ENCODE measurements at places on chromosomes 1 and 21. TPM values are rescaled to one million over a fixed set of nuclear protein-coding genes. Genes with fewer than 3 reads are reported as not detected.

Gene DHRS3
- 15.2 TPM for total RNA-seq

Gene HMCN1
- 0.81 TPM for total RNA-seq

Gene GDAP2
- 27.9 TPM for total RNA-seq

Gene KCNAB2
- total RNA-seq, result 244 TPM

Gene LY9
- 105 TPM for total RNA-seq

Gene CHIT1
- total RNA-seq, result 0.17 TPM

GRCh38 chr21:37686991-37687810 lies 229.1 kb downstream of the KCNJ6 start:
- DNase-seq, result no peak

- DNase-seq, result no peak
These were observed 4.8 kb downstream of the GNG4 start for GRCh38 chr1:235644693-235645305.

DNA sequence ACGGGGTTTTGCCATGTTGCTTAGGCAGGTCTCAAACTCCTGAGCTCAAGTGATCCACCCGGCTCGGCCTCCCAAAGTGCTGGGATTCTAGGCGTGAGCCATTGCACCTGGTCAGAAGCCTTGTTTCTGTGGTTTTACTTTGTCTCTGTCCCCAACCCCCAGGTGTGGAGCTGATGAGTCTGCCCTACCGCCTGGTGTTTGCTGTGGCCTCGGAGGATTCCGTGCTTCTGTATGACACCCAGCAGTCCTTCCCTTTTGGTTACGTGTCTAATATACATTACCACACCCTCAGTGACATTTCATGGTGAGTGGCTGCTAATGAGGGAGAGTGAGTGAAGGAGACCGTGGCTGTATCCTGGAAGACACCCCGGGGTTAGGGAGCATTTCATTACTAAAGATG lies 26.1 kb downstream of the CHAF1B start:
- no peak for DNase-seq

DNA sequence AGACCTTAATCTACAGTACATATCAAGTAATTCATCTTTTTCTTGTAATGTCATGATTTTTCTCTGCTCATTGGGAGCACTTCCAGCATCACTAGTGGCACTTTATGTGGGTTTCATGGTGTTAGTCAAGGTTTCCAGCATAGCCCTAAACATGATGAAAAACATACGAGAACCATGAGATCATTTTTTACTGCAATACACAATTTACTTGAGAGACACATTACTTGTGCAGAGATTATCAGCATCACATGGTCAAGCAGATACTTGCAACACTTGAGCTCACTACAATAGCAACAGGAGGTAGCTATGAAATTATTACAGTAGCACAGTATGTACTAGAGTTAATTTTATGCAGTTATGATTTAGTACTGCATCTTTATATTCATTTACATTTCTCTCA lies 36.4 kb downstream of the ITGB3BP start:
- no peak for DNase-seq

DNA sequence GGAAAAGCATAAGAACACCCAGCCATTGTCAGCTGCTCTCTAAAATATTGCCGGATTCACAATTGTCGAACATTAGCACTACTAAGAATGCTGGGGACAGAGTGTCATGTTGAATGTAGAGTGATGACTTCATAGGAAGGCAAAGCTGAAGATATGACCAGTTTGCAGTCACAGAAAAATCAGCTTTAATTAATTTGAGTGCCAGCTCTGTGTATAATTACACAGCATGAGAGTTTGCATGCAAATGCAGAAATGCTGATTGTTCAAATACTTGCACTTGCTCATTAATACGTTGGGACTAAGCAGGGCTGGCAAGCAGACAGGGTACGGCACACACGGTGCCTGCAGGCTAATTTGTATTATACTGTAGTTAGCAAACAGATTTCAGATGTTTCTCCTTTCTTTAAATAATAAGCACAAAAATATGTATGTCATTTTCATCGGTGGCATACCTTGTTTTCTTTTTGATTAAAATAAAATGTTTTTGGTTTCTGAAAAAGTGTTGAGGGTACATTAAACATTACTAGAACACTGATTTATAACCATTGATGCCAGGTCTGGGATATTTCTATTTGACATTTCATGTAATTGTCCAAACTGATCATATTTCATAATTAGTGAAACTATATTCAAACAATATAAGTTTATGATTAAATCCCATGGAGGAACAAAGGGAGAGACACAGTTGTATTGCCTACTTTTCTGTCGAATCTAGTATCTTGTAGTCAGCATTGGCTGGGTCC lies 99.8 kb upstream of the ADGRL2 start:
- DNase-seq, result no peak

DNA sequence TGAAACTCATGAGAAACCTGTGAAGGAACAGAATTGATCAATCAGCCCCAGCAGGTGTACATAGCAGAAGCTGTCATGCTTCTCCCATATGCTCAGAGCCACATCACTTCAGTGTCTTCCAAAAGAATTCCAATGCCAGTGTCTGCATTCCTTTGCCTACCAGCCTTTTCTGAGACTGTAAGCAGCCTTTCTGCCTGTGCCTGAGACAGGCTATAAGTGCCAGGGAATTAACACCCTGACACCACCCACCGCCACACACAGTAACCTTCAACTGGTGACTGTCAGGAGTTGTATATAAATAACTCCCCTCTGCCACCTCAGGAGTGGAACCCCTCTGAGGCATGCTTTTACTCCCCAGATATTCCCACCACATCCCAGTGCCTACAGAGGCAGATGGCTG lies 38.1 kb upstream of the SLAMF9 start:
- DNase-seq, result no peak

DNA sequence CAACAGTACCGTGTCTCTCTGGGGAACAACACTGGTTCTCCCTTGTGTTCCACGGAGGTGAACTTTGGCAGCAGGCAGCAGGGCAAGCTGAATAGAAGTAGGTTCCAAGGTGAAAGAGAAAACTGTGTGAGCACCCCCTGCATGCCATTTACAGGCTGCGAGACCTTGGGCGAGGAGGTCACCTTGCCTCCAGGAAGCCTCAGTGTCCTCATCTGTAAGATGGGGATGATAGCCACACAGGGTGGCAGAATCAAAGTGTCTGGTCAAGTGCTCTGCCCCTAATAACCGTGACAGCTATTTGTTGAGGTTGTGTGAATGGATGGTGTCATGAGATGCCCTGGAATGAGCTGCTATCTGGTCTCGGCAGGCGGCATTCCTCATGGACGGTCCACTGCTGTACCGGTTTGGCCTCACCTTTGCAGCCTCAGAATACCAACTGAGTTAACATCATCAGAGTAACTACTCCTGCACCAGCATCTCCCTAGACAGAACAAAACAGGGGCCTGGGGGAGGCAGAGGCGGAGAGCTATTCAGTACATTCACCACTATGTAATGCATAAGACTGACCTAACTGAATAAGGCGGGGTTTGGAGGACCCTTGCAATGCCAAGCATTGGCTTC lies 7.4 kb upstream of the KLHDC7A start:
- DNase-seq, result no peak

DNA sequence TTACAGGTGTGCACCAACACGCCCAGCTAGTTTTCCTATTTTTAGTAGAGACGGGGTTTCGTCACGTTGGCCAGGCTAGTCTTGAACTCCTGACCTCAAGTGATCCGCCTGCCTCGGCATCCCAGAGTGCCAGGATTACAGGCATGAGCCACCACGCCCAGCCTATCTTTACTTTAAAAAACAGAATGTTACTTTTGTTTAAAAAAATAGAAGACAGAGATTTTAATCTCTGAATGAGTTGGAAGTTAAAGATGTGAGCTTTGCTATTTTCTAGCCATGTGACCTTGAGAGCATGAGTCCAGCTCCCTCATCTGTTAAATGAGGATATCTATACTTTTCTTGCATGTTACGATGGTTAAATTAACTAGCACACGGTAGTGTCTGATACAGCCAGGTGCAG lies 3.9 kb upstream of the PUM1 start:
- DNase-seq, result no peak

DNA sequence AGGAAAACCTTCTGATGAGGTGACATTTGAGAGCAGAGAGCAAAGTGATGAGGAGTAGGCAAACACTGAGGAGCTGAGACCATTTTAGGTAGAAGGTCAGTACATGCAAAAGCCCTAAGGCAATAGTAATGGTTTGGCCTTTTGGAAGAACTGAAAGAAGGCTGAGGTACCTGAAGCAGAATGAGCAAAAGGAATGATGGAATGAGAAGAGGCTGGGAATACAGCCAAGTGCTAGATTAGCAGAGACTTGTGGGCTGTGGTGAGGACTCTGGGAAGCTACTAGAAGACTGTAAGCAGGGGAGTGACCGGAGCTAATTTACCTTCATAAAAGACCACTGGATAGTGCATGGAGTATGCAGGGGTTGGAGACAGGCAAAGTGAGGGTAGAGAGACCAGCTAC lies 77.9 kb downstream of the GFI1 start:
- no peak for DNase-seq

GRCh38 chr1:203364806-203365205 lies 13.9 kb upstream of the FMOD start:
- DNase-seq, result no peak

DNA sequence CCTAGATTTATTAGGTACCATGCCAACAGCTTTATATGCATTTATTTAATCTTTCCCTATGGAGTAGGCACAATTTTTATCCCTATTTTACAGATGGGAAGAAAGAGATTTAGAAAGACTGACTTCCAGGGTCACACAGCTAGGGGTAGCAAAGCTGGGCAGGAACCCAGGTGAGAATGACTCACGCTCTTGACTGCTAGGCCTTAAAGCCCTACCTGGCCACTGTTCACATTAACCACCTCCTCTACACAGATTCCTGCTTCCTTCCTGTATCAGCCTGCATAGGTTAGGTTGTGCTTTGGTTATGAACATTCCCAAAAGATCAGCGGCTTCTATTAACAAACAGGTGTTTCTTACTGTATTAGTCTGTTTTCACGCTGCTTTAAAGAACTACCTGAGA lies 53.2 kb downstream of the DNAJC6 start:
- no peak for DNase-seq

DNA sequence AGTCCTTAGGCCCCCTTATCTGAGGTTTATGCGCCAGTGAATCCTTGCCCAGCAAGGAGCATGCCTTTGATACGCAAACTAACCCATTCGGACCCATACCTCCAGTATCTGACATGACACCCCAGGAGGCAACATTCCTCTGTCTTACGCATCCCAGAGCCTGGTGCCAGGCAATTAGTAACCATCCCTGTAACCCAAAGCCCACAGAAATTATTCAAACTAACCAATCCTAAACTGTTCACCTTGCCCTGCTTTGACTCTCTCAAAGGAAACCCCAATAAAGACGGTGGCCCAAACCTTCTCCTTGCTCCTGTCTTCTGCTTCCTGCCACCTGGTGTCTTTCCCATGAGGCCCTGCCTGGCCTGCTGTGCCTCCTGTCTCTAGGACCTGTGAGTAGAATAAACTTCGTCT lies 36.4 kb downstream of the ZNF496 start:
- no peak for DNase-seq

DNA sequence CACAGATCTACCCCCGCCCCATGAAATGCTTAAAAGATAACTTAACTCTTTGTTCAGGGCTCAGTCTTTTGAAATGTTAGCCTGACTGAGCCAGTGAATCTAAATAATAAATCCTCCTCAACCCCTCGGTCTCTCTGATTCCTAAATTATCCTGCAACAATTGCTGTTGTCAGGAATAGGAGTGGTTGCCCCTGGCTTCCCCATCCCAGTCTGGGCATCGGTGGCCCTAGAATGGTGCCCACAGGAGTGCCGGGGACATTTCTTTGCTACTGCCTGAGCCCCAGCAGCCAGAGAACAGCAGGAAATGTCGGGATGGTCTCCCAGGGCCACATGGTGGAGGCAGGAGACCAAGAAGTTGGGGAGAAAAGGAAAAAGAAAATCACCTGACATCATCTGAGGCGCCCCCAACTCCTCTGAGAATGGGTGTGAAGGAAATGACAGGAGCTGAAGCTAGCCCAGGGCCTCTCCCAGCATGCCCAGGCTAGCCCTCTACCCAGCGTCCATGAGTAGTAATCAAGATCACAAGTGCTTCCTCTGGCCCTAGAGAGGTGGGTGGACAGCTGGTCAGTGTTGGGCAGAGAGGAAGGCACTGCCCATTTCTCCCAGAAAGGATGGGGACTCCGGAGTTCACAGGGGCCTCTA lies 1.6 kb downstream of the PADI4 start:
- no peak for DNase-seq

GRCh38 chr1:233334092-233334491 lies 6.6 kb downstream of the MAP3K21 start:
- no peak for DNase-seq

DNA sequence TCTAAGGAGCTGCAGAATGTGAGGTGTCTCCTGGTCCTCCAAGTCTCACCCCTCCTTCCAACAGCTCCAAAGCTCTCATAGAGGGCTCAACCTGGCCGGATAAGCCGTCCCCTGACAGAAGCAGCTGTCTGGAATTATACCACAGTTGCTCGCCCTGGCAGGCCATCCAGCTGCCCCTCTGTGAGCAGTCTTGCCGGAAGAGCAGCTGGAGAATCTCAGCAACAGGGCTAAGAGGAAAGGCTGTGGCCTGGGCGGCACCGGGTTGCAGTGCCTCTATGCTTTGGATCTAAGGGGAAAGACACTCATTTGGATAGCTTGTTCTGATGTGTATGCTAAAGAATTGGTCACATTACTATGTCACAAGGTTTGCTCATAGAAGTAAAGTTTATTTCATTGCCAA lies 12.4 kb downstream of the TMCC2 start:
- DNase-seq, result no peak

Data from CD4-positive, CD25-positive, alpha-beta regulatory T cell (primary cell).